Cerebellum (tissue), 4 donors: ENCODE measurements at places on chromosomes 5 and 9.

GRCh38 chr9:22084336-22085035 lies 75.4 kb upstream of the CDKN2B start:
- DNase-seq = no peak

DNA sequence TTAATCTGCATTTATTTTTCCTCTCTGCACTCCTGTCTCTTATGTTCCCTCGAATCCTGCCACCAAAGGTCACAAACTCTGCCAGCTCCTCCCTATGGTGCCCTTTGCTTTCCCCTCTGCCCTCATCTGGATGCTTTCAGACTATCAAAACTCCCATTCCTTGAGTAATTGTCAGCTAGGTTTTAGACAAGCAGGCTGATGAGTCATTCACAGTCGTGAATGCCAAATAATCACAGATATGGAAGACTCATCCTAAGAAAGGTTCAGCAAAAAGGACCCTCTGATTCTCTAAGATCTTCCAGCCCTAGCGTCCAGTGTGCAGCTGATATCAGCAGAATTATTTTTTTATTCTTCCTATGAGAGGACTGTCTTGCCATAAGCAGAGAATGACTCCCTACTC lies 104.5 kb upstream of the NUDT12 start:
- no peak for DNase-seq

- DNase-seq = no peak
Observed at GRCh38 chr9:133939171-133939785, 52.8 kb downstream of the VAV2 start.

DNA sequence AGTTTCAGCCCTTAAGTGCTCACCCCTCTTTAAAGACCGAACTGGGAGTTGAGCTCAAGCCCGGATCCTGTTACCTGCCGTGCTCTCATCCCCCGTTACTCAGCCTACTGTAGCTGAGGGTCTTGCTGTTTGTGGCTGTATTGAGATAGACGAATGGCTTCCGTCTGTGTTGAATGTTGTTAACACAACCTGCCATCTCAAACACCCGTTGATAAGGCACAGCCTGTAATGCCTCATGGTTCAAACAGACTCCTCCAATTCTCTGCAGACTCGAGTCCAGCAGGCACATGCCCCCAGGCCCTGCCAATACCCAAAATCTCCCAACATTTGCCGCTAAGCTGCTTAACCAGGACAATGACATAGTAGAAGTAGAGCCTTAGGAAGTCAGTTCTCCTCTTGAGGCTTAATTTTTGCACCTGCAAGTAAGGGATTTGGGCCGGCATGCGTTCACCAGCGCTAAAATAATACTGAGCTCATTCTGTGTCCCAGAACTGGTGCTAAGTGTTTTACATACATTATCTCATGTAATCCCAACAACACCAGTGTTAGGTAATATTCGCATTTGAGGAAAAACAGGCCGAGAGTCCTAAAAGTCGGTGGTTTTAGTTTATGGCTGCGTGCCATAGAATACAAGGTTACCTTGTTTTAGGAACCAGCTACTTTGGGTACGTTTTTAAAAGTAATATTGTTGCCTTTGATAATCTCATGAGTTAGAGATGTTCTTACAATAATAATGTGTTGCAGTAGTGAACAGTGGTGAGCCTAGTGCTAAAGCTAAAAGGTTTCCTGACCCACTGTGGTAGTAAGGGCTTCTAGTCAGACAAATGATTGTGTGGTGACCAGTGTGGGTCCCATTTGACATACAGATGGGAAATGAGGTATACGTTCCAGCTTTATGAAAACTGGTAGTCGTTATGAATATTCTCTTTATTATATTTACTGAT lies 1.5 kb upstream of the RFX3 start:
- peak; percentile 27 for DNase-seq

DNA sequence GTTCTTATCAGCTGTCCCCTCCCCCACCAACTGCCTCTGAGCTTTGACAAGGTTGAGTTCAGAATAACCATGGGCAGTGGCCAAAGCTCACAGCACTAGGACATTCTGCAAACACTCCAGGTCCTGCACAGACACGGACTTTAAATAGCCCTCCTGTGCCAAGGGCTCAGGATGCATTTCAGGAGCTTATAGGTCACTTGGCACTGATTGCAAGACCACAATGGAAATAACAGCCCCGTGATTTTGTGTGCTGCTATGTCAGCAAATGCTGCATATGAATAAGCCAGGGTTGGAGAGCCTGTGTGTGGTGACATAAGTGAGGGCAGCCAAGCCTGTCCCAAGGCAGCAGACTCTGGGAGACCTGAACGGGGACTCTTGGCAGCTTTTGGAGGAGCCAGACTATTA lies 150.7 kb downstream of the DMRT2 start:
- no peak for DNase-seq
